ENCODE measurements at places on chromosomes 6 and 20. TPM values are rescaled to one million over a fixed set of nuclear protein-coding genes. Genes with fewer than 3 reads are reported as not detected.
A peak's percentile ranks its signal among the peaks of the same experiment; 100 is the strongest.

- DNase-seq: no peak
These were observed 25.3 kb upstream of the HACE1 start for GRCh38 chr6:104884867-104885517.

DNA sequence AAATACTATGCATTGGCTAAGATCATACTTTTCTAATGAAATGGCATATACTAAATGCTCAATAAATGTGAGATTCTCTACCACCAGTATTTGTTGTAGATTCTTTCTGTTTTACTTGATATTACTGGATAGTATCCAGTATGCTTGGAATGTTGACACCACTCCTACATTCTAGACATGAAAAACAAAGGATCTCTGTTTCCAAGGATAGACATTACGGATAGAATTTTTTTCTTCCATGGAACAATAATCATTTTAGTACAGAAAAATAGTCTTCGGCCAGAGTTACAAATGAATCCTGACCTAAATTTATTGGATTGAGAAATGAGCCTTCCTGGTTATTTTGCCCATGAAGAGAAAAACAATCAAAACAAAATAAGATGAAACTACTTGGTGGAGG, 258.2 kb upstream of the NT5E start:
- DNase-seq: peak; percentile 73

GRCh38 chr20:38198238-38198861, 33.3 kb upstream of the TGM2 start:
- DNase-seq: no peak

DNA sequence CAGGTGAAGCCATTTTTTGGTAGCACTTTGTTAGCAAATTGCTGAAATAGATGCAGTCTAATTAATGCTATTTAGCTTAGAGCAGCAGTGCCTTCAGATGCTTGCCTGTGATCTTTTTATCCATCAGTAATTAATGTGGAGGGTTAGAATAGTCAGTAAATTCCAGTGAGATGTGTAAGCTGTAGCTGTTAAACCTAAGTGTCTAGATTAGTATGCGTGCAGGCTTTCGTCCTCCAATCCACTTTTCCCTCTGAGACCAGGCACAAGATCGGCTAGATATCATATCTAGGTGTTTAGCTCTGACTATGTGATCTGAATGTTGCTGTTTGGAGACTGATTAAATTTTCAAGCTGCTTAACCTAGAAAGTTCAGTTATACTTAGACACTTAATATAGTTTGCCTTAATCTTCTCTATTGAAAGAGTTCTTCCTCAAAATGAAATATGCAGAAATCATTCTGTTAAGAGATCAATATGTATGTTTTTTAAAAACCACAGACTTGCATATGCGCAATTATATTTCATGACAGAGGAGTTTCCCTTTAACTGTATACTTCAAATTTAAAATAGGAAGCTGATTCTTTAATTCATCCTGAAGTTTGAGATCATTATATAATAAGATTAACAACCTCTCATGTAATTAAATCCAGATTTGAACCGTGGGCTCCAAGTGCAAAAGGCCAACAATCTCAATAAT, 41.2 kb downstream of the XRN2 start:
- no peak for DNase-seq

DNA sequence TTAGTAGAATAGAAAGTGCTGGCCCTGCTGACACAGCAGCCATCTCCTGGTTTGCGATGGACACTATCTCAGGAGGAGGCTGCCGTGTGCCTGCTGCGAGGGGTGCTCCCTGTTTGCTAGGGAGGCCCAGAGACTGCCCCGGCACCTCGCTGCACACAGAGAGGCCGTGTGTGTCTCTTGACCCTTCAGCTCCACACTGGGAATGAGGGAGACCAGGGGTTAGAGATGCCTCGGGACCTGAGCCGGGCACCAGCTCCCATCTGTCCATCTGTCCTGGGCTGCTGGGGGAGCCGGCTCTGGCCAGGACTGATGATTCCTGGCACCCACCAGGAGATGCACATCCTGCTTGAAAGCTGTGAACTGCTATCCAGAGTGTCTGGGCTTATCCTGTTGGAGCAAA, 18.2 kb downstream of the PHACTR3 start:
- DNase-seq: no peak

- DNase-seq: no peak
These were observed 285.0 kb downstream of the KHDC1L start for GRCh38 chr6:72940265-72940664.

DNA sequence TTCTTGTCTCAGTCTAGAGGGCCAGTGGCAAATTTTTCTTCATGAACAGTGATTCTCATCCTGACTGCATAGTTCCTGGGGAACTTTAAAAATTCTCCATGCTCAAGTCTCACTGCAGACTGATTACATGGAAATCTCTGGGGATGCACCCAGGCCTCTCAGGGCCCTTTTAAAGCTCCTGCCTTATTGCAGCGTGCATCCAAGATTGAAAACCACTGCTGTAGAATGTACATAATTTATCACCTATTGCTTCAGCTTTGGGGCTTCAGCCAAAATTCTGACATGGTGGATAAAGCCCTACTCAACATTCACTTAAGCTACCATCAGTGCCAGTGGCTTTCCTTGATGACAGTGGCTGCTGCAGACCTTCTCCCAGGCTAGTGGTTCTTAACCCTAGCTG, 143.8 kb downstream of the BTBD3 start:
- DNase-seq: peak; percentile 81

GRCh38 chr6:43956478-43956877, 170.8 kb downstream of the MRPL14 start:
- DNase-seq: no peak

DNA sequence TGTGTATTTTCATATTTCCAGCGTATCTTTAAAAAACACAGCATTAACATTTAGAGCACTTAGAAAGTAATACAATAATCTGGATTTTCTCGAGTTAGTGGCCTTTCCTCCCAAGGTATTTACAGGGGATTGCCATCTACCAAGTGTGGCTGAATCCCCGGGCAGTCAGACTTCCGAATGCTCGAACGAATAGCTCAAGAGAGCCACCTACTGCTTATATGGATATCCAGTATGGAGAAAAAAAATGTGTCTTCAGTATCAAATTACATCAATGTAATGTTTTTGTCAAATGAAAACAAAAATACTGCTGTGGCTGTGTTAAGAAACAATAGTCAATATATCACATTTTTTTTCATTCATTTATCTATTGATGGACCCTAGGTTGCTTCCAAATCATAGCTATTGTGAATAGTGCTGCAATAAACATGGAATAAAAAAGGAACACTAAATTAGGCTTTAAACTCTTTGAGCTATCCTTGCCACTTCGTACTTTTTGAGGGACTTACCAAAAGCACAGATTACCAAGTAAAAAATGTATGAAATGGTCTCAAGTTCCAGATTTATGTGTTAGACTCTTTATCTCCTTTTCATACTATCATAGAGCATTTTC, 654.5 kb upstream of the PTCHD4 start:
- peak; percentile 83 for DNase-seq

DNA sequence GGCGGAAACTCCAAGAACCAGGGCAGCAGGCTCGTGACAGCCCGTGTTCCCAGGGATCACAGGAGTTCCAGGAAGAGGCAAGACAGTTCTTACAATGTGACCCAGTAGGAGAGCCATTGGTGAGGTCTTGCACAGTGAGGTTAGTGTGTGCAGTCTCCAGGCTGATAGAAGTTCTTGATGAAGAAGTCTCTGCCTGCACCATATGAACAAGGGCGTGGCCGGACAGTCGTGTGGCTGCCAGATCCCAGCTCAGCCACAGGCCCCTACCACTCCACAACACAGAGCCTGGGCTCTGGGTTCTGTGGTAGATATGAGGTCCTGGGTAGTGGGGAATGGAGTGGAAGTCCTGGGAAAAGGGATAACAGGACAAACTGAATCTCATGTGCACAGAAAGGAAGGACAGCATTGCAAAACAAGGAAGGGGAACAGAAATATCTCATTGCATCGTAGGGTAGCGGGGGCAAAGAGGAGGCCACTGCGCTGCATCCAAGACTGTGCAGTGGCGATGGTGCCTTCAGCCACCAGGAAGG, 65.2 kb downstream of the STX11 start:
- DNase-seq: no peak

DNA sequence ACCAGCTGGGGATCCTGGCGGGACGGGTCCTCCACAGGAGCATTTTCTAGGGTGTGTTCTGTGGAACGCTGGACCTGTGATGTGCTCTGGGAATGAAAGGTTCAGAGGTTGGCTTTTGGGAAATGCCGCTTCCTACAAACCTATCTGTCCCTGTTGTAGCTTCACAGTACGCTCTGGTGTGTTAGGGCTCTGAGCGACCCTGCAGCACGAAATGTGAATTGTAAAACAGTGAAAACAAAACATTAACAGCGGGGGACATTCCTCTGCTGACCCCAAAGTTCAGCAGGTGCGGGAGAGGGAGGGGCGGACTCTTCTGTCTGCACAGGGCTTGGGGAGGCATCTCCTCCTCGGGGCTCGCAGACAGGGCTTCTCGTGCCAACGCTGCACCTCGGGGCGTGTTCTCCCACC, 155.9 kb downstream of the NRN1 start:
- DNase-seq: no peak

DNA sequence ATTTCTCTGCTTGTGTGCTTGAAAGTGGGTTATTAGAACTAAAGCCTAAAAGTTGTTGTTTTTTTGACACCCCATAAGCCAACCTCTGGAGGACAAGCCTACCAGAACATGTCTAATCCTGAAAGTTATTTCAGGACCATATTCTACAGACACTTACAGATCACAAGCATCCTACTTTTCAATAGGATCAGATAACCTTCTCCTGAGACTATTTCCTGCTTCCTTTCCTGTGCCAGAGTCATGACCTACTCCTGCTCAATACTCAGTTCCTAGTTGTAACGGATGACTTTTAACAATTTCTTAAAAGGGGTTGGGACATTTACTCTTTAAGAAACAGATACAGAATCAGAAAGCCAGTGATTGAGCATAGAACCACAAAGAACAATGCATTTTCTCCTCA, 5.3 kb upstream of the FILIP1 start:
- no peak for DNase-seq

DNA sequence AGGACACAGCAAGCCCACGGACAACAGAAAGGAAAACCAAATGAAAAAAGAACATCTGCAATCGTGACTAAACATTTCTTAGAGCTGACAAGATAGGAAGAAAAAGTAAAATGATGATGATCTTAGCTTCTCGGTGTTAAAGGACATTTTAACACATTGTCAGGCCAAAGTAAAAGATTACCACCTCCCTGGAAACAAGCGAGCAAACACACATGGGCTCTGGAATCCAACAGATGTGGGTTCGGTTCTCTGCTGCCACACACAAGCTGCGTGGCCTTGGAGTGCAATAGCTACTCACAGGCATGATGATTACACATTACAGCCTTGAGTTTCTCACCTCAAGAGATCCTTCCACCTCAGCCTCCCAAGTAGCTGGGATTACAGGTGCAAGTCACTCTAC, 7.5 kb upstream of the AAR2 start:
- no peak for DNase-seq

DNA sequence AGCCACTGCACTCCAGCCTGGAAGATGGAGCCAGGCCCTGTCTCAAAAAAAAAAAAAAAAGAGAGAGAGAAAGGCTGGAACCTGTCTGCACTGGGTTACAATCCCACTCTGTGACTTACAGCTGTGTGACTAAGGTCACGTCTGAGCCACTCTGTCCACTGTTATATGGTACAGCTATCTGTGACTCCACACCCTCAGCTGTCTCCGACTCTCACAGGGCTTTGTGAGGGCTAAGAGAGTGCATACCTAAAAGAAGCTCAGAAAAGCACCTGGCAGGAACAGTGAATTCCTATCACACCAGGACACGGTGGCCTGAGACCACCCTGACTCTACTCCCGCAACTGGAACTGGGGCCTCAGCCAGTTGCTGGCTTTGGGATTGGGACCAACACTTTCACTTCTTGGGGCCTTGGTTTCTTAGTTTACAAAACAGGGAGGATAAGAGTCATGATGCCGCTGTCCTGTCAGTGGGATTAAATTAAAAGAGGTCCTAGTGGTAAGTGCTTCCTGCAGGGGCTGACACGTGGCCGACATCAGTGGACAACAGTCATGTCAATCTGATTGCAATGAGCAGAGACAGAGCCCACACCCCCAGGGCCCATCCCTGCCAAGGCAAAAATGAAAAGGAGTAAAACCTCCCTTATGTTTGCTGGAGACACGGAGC, 5.7 kb upstream of the CD93 start:
- DNase-seq: no peak

DNA sequence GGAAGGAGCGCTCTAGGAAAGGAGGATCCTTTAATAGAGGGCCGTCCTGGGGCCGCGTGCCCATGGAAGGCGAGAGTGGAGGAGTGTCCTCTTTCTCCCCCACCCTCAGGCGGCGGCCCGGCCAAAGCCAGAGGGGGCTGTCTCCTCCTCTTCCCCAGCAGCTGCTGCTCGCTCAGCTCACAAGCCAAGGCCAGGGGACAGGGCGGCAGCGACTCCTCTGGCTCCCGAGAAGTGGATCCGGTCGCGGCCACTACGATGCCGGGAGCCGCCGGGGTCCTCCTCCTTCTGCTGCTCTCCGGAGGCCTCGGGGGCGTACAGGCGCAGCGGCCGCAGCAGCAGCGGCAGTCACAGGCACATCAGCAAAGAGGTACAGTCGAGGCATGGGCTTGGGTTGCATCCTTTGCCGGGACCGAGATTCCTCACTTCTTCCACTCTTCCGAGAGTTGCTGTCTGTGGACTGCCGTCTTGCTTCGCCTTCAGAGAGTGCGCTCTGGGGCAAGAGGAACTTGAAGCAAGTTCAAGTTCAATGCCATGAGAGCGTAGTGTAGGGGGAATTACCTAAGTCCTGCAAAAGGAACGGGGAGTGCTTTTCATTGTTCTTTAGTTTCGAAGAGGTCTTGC, at the start of gene LAMA2:
TSS of gene LAMA2 (plus strand) at position 148 of the 621 bp plus-strand sequence. CDS start at position 256, 108 bp downstream.
- DNase-seq: peak; percentile 89

- DNase-seq: no peak
These were observed 6.5 kb upstream of the SLC17A4 start for GRCh38 chr6:25748049-25748448.

DNA sequence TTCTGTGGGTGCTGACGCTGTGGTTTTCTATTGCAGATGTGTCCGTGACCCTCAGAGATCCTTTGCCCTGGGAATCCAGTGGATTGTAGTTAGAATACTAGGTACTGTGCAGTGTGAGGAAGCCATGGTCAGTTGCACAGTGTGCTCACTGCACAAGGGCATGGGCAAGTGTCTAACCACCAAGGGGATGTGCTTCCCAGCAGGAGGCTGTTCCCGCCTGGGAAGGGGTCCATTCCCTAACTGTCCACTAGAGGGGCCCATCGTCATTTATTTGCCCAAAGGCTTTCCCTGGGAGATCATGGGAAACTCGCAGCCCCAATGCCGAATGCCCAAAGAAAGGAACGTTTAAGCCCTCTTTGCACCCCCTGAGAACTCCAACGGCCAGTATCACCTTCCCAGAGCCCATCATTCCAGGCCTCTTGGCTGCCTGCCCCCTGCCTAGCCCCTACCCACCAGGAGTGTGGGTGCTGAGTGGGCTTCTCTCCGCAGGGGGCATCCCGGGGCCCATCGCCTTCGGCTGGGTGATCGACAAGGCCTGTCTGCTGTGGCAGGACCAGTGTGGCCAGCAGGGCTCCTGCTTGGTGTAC, 26.2 kb downstream of the SLCO4A1 start:
- peak; percentile 81 for DNase-seq

Gene BHLHE23
- not detected for total RNA-seq

Gene REM1
- not detected for total RNA-seq

Gene TMEM242
- total RNA-seq: 8.7 TPM

Gene FAM162B
- not detected for total RNA-seq

Gene CENPQ
- total RNA-seq: 1.6 TPM

Gene DXO
- total RNA-seq: 44.9 TPM

Gene MUC22
- total RNA-seq: not detected

Gene BNIP5
- total RNA-seq: 0.12 TPM

Measured in cardiac muscle cell (in vitro differentiated cells and primary cell).